CD4-positive, alpha-beta T cell treated with Interleukin-6 at 100 ng/mL for 8 hours (primary cell): ENCODE measurements at places on chromosomes 7 and 10.

GRCh38 chr7:80932536-80932935 is 13.7 kb upstream of the SEMA3C start:
- no peak for DNase-seq

DNA sequence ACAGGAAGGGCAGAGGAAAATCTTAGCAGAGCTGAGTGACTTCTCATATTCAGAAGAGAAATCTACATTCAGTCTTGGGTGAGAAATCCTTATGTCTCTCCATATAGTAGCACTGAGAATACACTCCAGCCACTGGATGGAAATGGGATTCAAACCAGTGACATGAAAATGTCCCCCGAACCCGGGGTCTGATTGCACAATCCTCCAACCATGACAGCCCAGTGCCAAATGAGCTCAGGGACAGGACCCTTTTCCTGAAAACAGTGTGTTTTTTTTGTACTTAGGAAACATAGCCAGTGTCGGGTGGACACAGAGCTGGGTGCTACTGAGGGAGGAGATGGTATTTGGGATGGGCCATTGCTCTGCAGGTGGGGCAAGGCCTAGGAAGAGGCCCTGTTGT is 185.6 kb downstream of the CXCL12 start:
- no peak for DNase-seq

GRCh38 chr10:11684717-11685645 is 57.2 kb upstream of the ECHDC3 start:
- DNase-seq: peak; percentile 65

GRCh38 chr7:116543664-116544063 is 18.8 kb downstream of the CAV1 start:
- DNase-seq: no peak

- no peak for DNase-seq
Measured at GRCh38 chr7:105325216-105325904, 63.4 kb downstream of the SRPK2 start.

- DNase-seq: no peak
Measured at GRCh38 chr10:124124123-124124768, 30.8 kb upstream of the CHST15 start.

- DNase-seq: no peak
Measured at GRCh38 chr10:68752711-68753350, 31.8 kb downstream of the CCAR1 start.

DNA sequence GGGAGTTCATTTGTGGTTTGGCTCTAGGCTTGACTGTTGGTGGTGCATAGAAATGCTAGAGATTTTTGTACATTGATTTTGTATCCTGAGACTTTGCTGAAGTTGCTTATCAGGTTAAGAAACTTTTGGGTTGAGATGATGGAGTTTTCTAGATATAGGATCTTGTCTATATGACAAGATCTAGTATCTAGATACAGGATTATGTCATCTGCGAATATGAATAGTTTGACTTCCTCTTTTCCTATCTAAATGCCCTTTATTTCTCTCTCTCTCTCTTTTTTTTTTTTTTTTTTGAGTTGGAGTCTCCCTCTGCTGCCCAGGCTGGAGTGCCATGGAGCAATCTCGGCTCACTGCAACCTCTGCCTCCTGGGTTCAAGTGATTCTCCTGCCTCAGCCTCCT is 62.9 kb downstream of the MGAM2 start:
- no peak for DNase-seq

DNA sequence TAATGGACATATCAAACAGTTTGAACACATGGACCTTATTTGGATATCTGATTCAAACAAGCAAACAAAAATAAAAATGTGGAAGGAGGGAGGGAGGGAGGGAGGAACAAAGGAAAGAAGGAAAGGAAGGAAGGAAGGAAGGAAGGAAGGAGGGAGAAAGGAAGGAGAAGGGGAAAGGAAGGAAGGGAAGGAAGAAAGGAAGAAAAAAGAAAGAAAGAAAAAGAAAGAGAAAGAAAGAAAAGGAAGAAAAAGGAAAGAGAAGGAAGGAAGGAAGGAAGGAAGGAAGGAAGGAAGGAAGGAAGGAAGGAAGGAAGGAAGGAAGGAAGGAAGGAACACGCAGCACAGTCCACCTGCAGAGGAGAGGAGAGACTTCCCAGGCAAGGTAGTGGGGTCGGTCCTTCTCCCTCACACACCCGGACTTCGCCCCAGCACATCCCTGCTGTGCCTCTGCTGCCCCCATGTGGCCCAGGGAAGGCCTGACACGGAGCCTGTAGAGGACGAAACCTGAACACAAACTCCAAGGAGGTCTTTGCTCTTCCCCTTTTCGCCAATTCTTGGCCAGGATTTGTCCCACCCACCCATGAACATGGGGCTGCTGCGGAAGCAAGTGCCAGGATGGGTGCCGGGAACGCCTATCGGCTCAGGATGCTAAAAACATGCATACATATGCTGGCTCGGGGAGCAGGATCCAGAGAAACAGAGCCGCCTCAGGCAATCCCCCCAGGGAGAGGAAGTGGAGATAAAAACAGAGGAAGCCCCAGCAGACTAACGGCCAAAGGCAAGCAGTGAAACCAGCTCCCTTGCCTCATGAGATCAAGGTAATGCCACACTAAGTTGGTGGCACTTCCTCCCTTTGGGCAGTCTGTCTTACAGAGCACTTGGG is 52.3 kb upstream of the DGKI start:
- peak; percentile 70 for DNase-seq

- DNase-seq: no peak
Measured at GRCh38 chr7:29494350-29494749, 69.3 kb upstream of the PRR15 start.

DNA sequence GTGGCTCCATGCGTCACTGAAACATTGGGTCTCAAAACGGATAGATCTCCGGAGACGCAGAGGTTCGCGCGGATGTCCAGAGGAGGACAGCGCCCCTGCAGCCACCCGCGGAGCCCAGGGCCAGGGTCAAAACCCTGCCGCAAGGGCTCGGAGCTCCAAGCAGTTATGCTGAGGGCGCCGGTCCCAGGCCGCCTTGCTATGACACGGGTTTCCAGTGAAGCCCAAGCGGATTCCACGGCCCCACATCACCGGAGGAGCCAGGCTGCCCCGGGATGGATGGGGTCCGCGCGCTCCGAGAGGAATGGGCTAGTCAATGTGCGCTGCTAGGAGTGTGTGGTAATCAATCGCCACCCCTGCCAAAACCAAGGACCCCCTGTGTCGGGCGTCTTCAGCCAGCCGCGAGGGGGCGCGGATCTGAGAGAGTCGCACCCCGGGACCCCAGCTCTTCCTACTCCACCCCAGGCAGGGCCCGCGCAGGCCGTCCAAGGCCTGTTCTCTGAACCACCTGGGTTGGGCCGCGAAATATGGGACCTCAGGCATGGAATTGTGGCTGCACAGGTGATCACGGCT is 5.6 kb upstream of the EMX2 start:
- DNase-seq: no peak

GRCh38 chr10:110714356-110714755 is 70.2 kb downstream of the RBM20 start:
- no peak for DNase-seq

DNA sequence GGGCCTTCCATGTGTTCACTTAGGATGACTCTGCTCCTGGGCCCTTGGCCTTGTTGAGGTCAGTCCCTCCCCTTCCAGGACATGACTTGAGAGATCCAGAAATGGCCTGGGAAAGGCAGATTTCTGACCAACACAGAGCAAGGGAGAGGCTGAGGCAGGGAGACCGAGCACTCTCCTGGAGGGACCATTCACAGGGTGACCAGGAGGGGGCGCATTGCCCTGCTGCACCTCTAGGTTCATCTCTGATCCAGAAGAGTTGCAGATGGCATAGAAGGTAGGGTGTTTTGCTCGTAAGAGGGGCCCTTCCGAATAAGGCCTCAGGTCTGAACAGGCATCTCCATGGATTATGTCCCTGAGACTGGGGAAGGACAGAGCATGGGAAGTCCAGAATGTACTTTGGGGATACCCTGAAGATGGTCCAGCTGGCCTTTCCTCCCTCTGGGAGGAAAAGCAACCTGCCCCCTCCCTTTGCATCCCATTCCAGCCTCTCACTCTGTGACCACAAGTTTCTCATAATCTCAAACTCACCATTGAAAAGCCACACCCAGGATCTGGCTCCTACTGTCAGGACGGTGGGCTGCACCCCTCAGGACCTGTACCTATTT is 6.6 kb downstream of the DMBT1 start:
- no peak for DNase-seq

DNA sequence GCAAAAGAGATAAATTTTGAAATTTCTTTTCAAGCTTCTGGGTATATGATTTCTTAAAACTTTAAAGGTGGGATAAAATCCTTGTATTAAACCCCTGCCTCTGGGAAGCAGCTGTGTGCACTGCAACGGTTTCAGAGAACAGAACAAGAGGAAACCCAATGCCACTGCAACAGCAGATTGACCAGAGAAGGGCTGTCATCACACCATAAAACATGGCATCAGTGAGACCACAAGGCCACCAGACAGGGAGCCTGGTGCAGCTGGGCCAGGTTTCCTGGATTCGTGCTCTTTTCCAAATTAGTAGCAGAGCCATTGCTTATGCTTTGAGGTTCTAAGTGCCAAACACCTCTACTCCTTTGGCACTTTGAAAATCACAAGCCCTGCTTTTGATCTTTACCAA is 152.4 kb downstream of the PRPF18 start:
- no peak for DNase-seq

- DNase-seq: no peak
Measured at GRCh38 chr10:86035791-86036543, 330.6 kb downstream of the GRID1 start.

GRCh38 chr10:121616291-121616690 is 18.0 kb upstream of the FGFR2 start:
- no peak for DNase-seq

- DNase-seq: no peak
Measured at GRCh38 chr10:14751014-14751896, 23.4 kb downstream of the FAM107B start.
